ENCODE measurements at places on chromosomes 13 and 19. TPM values are rescaled to one million over a fixed set of nuclear protein-coding genes. Genes with fewer than 3 reads are reported as not detected.

DNA sequence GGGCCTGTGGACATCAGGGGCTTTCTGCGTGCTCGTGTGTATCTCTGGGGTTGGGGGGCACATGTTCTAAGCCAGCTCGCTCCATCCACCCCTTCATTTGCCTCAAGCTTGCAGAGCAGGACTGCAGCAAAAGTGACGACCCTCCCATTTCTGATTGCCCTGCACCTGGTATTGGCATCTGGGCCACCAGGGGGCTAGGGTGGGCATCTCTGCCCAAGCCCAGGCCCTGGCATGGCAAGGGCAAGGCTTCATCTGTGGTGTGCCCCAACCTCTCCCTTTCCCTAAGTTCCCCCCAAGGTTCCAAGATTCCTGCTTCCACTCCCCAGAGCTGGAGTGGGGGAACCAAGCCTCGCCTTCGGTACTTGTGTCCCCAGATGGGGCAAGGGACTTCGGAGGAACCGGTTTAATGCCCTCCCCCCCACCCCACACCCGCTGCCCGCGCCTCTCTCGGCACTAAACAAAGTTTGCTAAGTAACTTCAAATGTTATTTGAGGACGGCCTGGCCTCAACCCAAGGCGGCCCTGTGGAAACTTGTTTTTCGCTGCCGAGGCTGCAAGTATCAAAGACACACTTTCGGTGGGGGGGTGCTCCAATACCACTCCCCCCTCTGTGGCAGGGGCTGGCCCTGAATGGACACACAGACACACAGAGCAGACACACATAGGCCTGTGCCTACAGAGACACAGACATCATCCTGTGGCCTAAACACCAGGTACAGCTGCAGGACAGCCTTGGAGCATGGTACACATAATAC lies 12.2 kb downstream of the NFIX start:
- DNase-seq, result peak; percentile 53

DNA sequence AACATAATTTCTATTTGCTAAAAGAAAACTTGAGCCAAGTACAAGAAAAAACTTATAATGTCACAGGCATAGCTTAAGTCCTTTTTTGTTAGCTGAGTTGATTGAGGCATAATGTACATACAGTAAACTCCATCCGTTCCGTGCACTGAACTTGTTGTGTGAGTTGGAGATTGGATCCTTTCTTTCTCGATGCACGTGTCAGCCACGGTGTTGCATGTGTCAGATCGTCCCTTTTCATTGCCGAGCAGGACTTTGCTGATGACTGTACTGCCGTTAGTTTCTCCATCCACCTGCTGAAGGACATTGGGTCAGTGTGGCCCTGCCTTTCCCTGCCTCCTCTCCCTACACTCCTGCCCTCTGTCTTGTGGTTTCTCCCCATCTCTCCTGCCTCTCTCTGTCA lies 34.4 kb downstream of the IGFL2 start:
- DNase-seq, result no peak

DNA sequence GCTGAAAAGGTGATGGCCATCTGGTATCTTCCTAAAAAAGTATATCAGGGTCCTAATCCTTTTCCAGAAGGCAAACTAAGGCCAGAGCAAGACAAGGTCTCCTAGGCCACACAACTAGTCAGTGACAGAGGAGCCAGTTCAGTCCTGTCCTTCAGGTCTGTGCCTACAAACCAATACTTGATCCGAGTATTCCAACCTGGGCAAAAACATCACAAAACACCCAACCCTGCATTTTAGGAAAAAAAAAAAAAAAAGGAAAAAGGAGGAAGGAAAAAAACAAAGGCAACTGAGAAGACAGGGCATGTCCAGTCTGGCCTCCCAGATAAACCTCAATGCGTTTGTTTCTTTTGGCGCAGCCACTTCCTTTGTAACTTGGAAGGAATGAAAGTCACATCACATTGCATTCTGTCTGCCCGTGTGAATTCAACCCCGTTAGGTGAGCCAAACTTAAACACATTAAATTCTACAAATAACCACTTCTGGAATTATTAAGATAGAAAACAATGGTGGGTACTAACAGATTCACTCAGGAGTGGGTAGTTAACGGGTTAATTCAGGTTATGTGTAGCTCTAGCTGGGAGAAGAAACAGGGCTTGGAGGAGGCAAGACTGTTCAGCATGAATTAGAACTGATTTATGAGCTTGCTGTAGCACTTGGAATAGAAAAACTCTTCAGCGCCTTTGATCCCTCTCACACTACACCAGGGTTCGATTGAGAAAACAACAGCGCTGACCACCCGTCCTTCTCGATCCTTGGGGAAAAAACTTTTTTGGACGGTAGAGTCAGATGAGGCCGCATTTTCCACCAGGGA lies 43.0 kb upstream of the HNRNPA1L2 start:
- DNase-seq, result no peak

DNA sequence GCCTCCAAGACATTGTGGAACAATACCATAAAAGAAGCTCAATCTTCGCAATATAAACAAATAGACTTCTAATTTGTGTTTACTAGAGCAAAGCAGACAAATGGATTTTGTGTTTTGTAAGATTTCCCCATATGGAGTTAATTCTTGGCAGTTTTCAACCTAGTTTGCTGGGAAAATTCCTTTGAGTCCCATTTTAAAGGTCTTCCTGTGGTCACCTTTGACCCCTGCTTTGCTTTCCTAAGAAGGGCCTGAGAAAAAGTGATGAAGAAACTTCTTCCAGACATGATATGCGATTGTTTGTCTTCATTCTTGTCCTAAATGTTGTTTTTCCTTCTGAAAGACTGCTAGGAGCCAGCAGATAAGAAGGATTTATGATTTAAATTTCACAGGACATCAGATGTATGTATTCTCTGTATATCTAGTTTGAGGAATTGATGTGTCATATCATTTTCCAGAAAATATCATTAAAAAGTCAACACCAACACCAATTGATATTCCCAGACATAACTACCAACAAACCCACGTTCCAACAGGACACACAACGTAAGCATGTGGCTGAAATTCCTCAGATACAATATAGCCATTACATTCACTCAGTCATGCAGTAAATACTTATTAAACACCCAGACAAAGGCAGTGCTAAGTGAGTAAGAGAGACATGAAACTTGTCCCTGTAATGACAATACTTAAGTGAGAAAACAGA lies 276.4 kb downstream of the LHFPL6 start:
- DNase-seq, result no peak

- peak; percentile 82 for DNase-seq
Measured at GRCh38 chr19:42270346-42271044, 1.4 kb downstream of the CIC start.

- DNase-seq, result no peak
Measured at GRCh38 chr13:113272031-113272430, 25.0 kb upstream of the LAMP1 start.

GRCh38 chr19:19871932-19872331 lies 6.2 kb downstream of the ZNF253 start:
- no peak for DNase-seq

DNA sequence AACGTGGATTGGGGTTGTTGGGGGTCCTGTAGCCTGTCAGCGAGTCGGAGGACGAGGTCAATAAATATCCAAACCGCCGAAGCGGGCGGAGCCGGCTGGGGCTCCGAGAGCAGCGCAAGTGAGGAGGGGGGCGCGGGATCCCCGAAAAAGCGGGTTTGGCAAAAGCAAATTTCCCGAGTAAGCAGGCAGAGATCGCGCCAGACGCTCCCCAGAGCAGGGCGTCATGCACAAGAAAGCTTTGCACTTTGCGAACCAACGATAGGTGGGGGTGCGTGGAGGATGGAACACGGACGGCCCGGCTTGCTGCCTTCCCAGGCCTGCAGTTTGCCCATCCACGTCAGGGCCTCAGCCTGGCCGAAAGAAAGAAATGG lies 754 bp upstream of the SIX5 start:
- peak; percentile 66 for DNase-seq

DNA sequence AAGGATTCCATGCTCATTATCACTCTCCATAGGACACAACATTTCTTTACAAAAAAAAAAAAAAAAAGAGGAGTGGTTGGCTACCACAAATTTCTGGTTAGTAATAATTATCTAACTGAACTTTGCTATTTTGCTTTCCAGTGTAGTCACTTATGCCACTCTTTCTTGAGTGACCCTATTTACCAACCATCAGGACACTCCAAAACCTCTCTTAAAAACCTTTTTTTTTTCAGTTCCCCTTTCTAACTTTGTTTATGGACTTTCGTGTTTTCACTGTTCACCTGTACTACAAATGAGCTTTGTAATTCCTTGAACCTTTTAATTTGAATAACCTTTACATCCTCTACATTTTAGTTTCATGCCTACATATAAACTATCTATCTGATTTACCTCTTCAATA lies 686.5 kb upstream of the PCDH9 start:
- no peak for DNase-seq

DNA sequence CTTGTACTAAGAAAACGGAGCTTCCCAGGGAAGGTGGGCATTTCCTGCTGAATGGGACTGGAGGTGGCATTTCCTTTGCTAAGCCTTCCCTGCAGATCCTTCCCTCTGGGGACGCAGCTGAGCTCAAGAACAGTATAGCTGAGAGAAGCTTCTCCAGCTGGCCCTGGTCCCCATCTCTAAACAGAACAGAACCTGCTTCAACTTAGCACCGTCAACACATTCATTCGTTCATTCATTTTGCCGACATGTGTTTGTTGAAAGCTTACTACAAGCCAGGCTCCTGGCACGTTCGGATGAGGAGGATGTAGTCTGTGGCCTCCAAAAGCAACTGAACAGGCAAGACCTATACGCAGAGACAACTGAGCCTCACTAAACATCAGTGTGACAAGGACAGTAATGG lies 36.6 kb upstream of the PEPD start:
- DNase-seq, result no peak

DNA sequence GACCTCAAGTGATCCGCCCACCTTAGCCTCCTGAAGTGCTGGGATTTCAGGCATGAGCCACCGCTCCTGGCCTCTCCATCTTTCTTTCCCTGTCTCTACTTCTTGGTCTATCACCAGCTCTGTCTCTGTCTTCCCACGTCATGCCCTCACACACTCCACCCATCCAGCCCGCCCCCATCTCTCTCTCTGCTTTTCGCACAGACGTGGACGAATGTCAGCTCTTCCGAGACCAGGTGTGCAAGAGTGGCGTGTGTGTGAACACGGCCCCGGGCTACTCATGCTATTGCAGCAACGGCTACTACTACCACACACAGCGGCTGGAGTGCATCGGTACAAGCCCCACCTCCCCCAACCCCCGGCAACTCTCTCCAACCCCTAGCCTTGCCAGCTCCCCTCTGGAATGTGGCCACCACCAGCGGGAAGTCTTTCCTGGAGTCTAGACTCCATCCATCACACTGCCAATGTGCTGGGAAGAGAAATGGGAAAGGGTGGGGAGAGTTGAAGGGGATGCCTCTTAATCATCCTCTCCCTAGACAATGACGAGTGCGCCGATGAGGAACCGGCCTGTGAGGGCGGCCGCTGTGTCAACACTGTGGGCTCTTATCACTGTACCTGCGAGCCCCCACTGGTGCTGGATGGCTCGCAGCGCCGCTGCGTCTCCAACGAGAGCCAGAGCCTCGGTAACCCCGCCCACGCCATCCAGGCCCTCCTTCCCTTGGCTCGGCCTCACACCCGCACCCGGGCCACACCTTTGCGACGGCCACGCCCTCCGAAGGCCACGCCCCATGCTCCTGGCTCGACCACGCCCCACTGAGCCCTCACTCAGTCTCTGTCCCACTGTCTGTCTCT lies 22.5 kb downstream of the LTBP4 start:
- DNase-seq, result peak; percentile 92

GRCh38 chr13:101262306-101262705 lies 154.0 kb downstream of the NALCN start:
- DNase-seq, result no peak

- no peak for DNase-seq
Measured at GRCh38 chr19:46925548-46925950, 64.8 kb downstream of the ARHGAP35 start.

- no peak for DNase-seq
Measured at GRCh38 chr13:67351909-67352308, 121.8 kb upstream of the PCDH9 start.

- no peak for DNase-seq
Measured at GRCh38 chr19:13538601-13539253, 32.4 kb upstream of the CACNA1A start.

DNA sequence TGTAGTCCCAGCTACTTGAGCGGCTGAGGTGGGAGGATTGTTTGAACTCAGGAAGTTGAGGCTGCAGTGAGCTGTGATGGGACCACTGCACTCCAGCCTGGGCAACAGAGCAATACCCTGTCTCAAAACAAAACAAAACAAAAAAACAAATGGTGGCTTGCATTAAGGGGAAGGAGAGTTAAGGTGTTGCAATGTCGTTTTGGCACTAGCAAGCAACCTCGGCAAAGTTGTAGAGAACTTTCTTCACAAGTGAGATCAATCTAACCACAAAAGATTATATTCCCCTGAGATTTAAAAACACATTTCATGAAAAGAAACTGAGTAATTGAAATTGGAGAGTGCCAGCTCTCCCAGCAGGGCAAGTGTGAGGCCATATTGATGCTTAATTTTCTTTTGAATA lies 153.7 kb downstream of the KLF5 start:
- DNase-seq, result no peak

GRCh38 chr13:113740661-113741060 lies 18.4 kb upstream of the TMEM255B start:
- DNase-seq, result no peak

DNA sequence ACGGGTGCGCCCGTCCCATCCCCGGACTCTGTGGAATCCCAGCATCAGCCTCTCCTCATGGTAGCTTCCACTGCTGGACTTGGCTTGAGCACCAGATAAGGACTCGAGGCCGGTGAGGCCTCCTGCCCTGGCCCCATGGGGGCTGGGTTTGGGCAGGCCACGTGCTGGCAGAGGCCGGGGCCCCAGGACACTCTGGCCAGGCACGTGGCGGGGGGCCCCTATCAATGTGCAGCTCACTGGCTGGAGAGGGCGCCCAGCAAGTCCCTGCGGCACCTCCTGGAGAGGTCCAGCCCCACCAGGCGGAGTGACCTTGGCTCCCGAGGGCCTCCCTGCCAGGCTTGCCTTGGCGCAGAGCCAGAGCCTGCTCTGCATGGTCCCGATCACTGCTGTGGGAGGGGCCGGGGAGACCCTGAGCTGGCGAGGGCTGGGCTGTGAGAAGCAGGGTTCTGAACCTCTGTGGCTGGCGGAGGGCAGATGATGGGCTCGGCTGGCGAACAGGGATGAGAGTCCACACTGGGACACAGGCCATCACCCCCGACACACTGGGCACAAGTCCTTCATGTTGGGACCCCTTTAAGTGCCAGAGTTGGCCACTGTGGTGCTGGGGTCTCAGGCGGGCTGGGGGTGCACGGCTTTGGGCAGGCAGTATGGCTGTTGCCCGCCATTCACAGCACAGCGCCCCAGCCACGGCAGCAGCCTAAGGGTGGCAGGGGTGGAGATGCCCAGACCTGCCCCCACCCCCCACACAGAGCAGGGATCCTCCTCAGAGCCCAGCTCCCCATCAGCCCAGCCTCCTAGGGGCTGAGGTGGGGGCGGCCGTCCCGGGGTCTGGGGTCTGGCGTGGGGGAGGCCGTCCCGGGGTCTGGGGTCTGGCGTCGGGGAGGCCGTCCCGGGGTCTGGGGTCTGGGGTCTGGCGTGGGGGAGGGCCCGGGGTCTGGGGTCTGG lies 19.1 kb downstream of the CEBPG start:
- peak; percentile 64 for DNase-seq

GRCh38 chr13:43325636-43326035 lies 302.2 kb downstream of the DNAJC15 start:
- DNase-seq, result no peak

Gene HIPK4
- 0.11 TPM for total RNA-seq

Gene ICAM4
- total RNA-seq, result not detected

Gene PKN1
- total RNA-seq, result 29.3 TPM

Gene CFAP97D2
- not detected for total RNA-seq

Gene ZNF613
- total RNA-seq, result 5.5 TPM

Gene COX7A1
- 5.5 TPM for total RNA-seq

Gene NECTIN2
- 125 TPM for total RNA-seq

Gene SYT5
- total RNA-seq, result 1.9 TPM

Gene PEPD
- total RNA-seq, result 86.1 TPM

Gene ELL
- total RNA-seq, result 19.1 TPM

Gene SCGB2B2
- 0.59 TPM for total RNA-seq

Measured in left colon (tissue), 2 donors.